ENCODE measurements at places on chromosomes 6 and 20.

DNA sequence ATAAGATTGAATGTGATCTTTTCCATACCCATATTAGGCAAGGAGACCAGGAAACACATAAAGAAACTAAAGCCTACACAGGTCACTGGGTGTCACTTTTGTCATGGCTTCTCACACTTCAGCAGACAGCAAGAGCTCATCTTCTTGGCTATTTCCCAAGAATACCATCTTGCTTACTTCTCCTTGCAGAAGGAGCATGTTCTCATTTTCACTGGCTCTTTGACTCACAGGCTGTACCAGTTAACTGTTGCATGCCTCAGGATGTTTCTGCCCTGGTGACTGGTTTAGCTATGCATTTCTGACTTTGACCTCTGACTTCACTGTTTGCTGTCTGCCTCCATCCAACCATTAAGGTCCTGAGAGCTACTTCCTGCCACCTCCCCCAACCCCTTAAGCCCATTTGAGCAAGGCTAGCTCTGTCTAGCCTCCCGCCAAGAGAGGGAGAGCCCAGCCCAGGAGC lies 40.3 kb upstream of the OGFRL1 start:
- no peak for DNase-seq

DNA sequence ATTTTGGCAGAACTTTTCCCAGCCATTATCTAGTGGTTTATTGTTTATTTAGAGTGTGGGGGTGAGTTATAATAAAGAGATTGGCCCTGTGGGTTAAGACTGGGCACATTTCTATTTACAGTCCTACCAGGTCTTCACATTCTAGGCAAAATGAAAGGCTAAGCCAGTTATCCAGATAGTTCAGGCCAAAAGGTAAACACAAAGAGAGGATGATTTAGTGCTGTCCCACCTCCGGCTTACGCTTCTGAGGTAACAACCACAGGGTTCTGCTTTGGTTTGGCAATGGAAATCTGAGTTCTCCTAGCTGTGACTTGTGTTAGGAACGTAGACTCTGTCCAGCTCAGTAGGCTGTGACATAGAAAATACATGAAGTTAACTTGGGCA lies 50.3 kb upstream of the PTPRK start:
- no peak for DNase-seq

DNA sequence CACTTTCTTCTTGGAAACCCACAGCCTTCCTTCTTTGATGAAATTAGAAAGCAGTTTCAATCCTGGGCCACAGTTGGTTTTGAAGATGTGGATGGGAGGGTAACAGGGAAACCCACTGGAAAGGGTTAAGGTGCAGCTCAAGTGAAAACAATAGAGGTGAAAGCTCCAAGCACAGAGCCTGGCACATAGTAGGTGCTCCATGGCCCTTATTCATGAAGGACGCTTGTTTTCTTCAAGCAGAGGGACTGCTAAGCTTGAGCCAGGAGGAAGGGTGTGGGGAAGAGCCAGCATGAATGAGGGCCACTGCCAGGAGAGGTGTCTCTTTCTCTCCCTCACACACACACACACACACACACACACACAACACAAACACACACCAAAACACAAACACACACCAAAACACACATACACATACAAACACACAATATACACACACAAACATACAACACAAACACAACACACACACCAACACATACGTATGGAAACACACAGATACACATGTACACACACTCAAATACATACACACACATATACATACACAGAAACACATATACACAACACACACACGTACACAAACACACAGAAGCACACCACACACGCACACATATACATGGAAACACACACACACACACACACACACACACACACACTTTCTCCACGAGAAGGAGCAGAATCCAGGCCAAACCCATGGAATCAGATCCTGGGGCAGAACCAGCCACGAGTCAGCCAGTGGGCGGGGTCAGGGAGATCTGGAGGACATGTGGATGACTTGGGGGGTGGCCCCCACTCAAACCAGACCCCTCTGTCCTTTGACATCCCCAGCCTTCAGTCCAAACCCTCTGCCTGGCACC lies 23.7 kb upstream of the RBPJL start:
- DNase-seq = no peak

DNA sequence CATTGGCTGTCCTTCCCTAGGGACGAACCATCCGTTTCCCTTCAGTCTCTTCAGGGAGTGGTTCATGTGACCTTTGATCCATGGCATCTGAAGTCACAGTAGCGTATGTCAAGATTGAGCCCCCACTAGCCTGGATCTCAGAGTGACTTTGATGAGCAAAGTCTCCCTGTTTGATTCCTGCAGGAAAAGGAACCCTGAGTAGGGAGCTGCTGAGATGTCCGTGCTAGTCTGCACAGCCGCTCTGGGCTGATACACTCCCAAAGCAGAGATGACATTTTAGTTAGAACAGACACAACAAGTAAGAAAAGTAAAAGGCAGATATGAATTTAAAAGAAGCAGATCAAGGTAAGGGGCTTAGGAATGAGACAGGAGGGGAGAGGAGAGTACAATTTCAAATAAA lies 899.4 kb downstream of the C6orf118 start:
- no peak for DNase-seq

All from GF-D8 (cell line).